Fibroblast of skin of right quadriceps (primary cell): ENCODE measurements at places on chromosomes 12 and 14.

- DNase-seq: no peak
Observed at GRCh38 chr12:26712892-26713291, 120.1 kb downstream of the ITPR2 start.

GRCh38 chr14:89813617-89814031 is 140.9 kb downstream of the EFCAB11 start:
- peak; percentile 98 for DNase-seq

- DNase-seq: peak; percentile 63
Observed at GRCh38 chr14:85599939-85600338, 70.0 kb downstream of the FLRT2 start.

- no peak for DNase-seq
Observed at GRCh38 chr14:102317564-102318248, 1.8 kb upstream of the ZNF839 start.

DNA sequence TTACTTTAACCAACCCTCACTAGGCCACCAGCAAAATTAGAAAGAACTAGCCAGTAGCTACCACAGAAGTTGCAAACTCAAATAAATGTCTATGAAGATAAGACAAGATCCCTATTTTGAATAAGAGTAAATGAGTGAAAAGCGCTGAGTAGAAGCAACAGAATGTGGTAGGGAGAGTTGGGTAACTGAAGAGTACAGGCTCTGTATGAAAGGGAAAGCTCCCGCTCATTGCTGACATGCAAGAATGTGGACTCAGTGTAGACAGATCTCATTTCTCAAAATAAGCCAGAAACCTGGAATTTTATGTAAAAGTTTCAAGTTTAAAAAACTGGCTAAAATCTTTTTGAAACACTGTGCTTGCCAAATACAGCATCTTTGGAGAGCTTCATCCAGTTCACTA is 63.9 kb downstream of the NAV3 start:
- DNase-seq: no peak

- peak; percentile 4 for DNase-seq
Observed at GRCh38 chr12:71216725-71217579, 59.2 kb upstream of the TSPAN8 start.

- DNase-seq: no peak
Observed at GRCh38 chr12:69469854-69470188, 367 bp upstream of the FRS2 start.

DNA sequence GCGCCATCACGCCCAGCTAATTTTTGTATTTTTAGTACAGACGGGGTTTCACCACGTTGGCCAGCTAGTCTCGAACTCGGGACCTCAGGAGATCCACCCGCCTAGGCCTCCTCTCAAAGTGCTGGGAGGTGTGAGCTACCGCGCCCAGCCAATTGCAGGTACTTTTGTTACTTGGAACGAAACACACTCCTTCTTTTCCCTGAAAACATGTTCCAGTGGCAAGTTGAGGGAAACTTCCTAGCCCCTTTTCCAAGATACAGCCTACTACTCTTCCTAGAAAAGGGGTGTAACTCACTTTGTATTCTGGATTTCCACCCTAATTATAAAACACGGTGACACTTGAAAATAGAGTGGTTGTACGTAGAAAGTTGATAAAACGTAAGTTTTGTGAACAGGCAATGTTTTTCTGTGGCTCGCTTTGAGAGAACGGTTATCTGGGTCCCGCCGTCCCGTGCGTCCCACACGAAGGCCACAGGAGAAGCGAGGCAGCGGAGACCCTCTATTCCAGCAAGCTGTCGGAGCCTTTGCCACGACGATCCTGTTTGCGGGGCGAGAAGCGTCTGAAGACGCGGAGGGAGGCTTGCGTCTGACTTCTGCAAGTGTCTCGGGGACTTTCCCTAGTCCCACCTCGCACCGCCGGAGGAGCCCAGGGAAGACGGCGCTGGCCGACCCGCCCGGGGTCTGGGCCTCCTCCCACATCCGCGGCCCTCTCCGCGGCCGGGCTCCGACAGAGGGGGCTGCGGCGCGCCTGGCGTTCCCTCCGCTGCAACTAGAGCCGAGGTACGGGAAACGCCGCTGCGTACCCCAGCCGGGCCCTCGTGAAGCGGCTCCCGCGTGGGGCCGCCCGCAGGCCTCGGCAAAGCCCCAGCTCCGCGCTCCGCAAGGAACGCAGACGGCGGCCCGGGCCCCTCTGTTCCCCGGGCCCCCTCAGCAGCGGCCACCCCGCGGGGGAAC is 745 bp downstream of the CDCA4 start:
- DNase-seq: peak; percentile 29

DNA sequence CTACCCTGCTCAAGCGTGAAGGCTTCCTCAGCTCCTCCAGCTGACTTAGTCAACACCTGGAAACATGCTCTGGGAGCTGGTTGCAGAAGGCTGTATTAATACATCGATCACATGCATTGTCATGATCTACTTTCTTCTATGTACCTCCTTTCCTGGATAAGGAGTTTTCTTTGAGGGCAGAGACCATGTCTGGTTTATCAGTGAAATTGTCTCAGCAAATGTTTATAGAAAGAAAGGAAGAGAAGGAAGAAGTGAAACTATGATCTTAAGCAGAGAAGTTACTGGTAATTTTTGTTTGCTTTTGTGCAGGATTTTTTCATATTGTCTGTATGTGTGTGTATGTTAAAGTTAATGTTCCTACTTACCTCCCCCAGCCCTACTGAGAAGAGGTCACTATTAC is 4.5 kb downstream of the DYRK4 start:
- no peak for DNase-seq

DNA sequence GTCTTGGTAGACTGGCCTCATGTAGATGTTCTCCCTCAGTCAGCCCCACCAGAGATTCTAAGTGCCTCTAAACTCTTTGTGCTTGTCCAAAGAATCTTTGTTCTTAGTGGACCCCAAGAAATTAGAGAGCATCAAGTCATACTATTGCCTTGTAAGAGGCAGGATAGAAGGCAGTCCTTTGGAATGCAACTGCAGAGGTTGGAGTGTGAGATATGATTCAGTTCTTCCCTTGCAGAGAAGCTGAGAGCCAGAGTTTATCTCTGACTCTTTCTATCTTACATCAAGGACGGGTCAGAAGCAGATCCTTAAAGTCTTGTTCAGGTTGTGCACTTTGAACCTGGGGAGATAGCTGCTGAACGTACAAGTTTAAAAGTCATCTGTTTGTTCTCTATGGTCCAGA is 21.1 kb downstream of the TMX1 start:
- DNase-seq: no peak

DNA sequence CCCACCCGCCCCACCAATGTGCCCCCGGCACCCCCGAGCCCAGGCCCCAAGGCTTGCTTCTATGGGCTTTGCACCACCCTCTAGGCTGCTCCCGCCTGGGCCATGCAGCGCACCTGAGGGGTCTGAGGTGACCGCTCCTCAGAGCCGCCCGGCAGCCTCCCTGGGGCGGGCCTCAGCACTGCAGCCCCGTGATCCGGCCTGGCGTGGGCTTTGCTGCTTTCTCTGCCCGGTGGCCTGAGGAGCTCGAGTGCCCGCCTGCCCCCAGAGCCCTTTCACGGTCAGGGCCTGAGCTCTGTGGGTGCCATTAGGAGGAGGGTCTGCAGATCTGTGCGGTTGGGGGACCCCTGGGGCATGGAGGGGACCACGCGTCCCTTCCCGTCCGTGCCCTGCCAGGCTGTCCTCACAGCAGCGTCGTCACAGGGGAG is 6.2 kb downstream of the MTA1 start:
- DNase-seq: no peak

DNA sequence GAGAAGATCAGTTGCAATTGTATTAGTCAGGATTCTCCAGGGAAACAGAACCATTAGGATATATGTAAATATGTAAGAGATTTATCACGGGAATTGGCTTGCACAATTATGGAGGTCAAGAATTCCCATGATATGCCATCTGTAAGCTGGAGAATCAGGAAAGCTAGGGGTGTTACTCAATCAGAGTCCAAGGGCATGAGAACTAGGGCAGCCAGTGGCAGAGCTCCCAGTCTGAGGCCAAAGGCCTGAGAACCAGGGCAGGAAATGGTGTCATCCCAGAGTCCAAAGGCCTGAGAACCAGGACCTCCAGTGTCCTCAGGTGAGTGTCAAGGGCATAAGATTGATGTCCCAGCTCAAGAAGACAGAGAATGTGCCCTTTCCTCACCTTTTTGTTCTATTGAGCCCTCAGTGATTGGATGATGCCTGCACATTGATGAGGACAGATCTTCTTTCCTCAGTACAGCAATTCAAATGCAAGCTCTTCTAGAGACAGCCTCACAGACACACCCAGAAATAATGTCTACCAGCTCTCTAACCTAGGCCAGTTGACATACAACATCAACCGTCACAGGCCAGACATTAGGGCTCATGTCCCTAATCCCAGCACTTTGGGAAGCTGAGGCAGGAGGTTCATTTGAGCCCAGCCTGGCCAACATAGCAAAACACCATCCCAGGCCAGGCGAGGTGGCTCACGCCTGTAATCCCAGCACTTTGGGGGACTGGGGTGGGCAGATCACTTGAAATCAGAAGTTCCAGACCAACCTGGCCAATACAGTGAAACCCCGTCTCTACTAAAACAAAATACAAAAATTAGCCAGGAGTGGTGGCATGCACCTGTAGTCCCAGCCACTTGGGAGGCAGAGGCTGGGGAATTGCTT is 34.9 kb upstream of the ZNF740 start:
- peak; percentile 14 for DNase-seq

DNA sequence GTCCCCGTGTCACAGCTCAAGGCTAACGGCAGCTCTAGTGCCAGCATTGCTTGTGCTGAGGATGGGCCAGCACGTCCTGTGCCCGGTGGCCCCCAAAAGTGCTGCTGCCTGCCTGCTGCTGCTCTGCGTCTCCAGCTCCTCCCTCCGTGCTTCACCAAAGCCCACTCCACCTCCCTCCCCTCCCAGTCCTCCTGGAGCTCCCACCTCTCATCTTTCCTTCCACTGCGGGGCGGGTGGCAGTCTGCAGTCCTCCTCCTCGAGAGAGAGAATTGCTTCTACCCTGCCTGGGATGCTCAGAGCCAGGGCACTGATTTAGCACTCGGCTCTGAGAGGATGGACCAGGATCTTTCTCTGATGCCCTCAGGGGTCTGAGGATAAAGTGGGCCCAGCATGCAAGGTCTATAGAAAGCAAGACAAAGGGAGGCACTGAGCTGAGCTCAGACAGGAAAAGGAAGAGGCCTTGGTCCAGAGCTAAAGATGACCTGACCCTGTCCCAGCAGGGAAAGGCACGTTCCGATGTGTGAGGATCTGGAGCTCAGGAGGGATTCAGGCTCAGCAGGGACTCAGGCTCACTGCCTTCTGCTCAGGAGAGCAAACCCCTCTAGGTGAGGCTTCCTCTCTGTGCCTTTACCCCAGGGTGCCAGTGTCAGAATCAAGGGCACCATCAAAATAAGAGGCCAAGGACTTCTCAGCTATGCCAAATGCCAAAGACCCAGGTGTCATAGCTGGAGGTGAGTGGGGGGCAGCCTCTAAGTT is 113.1 kb upstream of the FKBP4 start:
- no peak for DNase-seq

GRCh38 chr12:94725375-94726168 is 75.2 kb upstream of the TMCC3 start:
- DNase-seq: peak; percentile 27

DNA sequence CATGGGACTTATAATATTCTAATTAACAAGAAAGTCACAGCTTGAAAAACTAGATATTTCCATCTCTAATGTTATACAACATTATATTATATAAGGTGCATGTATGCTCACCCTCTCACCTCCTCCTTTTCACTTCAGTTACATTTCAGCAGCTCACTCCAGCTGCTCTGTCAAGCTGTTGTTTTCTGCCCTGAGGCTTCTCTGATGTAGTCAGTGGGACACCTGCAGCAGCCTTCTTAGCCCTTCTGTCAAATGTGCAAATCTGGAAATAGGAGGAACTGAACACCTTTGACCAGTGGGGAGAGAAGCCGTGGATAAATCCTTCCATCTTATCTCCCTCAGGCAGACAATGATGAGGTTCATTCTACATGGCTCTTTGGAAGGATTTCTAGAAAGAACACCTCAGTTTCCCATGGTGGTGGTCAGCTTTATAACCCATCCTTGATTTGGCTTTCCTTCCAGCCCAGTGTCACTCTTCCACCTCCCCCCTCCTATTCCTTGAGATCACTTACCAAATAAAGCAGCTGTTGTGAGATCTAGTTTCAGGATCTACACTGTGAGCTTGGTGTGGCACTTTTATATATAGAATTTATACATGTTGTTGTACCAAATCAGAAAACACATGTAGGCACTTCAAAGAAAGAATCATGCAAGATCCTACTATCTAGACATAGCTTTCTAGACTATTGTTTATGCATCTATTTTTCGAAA is 79.6 kb upstream of the STK38L start:
- no peak for DNase-seq

DNA sequence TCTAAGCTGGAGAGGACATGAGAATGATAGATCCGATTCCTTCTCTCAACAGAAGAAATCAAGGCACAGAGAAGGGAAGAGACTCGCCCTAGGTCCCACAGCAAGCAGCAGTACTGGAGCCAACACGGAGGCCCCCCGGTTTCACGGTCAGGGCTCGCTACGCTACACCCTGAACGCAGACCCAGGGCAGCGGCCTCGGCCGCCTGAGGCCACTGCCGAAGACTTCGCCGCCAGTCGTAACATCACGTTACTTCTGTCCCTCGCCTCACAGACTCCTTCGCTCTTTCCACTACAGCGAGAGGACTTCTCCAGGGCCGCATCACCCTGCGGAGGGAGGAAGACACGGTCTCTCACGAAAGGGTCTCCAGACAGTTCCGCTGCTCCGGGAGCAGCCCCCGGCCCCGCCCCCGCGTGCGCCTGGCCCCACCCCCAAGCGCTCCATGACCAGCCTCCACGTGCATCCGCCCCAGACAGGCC is 411 bp upstream of the DCAF4 start:
- no peak for DNase-seq

DNA sequence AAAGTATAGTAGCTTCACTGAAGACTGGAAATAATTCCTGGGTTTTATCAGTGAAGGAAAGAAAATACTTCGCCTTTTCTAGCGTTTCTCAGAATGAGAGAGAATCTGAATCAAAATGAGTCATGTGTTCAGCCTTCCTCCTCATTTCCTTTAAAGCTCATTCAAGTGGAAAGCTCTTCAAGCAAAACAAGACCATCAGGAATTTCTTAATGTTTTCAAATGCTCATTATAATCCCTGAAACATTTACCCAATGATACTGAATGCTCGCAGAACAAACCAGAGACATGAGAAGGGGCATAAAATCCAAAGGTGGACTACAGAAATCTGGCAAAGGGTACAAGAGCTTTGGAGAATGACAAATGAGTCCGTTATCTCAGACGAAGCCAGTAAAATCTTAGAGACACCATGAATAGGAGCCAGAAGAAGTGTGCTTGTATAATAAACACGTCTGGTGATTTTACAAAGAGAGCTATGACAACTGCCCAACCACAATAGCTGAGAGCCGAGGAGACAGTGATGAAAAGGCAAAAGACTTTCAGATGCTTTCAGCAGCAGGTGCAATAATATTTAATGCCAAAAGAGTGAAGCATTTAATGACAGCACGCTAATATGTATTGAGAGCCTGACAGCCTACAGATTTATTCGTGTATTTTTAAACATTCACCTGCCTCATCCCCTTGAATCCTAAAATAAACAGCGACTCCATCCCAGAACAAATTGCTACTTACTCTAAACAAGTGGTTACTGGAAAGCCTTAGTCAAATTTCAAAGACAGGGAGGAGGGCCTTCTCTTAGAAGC is 19.0 kb downstream of the SPRING1 start:
- DNase-seq: no peak
